ENCODE measurements at places on chromosomes 5 and 9.

GRCh38 chr5:143870871-143871632 is 59.1 kb downstream of the HMHB1 start:
- DNase-seq: peak; percentile 68

DNA sequence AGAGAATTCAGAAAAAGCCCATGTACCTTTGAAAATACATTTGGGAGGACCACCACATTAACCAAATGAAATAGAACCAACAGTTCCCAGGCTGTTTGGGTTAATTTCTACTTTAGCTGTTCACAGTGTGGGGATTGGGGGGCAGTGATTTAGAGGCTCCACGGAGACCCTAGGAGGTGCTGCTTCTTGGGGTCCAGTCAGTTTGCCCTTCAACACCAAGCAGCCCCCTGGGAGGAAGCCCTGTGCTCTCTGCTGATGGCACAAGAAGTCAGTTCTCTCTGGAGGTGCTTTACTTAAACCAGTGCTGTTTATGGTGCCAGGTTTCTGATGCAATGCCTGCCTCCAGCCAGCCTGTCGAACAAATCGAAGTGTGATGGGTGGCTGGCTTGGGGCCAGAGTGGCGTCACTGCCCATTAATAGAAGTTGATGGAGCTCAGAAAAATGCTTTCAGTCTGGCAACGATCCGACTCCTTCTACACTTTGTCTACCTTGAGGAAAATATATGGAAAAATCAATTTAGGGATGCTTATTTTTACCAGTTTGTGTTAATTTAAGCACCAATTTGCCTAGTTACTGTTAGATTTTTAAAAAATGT is 134.0 kb downstream of the SNX18 start:
- DNase-seq: peak; percentile 95

DNA sequence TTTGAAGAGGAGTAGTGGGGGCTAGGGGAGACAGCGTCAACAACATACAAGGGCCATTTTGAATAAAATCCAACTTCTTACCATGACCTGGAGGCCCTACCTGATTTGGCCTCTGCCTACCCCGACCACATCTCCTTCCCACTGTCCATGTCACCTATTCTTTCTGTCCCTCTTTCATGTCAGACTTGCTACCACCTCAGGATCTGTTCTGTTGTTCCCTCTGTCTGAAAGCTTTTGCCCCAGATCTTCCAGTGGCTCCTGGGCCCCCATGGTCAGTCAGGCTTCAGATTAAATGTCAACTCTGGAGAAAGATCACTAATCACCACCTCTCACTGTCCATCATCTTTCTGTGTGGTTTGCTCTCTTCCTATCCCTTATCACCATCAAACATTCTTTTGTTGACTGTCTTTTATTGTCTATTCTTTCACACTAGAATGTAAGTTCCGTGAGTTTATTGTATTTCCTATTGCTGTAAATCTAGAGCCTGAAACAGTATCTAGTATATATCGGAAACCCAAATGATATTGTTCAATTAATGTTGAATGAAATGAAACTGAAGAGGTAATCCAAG is 31.2 kb upstream of the APC start:
- DNase-seq: no peak

DNA sequence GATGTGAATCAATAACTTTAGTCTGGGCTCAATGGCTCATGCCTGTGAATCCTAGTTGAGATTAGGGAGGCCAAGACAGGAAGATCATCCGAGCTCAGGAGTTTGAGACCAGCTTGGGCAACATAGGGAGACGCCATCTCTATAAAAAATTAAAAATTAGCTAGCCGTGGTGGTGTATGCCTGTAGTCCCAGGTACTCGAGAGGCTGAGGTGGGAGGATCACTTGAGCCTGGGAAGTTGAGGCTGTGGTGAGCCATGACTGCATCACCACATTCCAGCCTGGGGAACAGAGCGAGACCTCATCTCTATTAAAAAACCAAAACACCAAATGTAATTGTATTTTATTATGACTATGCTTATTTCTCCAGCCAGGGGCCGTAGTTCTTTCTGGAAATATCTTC is 69.6 kb upstream of the NR5A1 start:
- DNase-seq: no peak

DNA sequence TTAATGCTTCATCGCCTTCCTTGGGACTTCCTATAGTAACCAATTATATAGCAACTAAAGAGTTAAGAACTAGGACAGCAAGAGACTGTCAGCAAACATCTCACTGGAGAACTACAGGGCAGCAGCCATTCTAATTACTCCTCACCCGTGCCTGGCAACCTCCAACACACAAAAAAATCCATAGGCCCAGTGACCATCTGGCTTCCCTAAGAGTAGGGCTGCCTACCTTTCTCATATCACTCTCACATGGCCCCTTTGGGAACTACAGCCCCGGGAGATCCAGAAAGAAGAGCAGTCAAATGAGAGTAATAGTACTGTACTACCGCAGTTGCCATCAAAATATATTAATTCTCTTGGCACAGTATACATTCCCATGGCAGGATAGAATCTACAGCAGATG is 5.7 kb downstream of the DCAF10 start:
- DNase-seq: no peak

DNA sequence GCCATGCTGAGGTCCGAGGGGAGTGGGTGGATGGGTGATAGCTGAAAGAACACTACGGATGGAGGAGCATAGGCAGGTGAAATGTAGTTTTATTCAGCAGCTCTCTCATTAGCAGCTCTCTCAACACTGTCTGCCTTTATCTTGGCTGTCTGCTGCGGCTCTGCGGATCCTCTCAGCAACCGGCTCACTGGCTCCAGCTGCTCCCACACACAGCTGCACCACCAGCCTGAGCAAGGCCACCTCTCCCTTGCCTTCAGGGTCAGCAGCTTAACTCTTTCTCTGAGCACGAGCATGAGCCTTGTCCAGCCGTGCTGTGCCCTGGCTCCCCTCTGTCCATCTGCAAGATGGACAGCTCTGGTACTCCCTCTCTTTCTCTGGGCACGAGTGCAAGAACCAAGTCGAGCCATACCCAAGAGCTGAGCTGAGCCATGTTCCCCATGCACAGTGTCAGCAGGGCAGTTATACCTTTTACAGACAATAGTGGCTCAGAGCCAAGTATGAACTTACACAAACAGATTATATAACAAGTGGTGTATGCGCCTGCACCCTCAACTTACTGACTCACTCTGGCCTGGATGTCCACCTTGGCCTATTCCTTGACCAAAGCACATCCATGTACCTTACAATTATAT is 108.5 kb downstream of the MACIR start:
- DNase-seq: no peak

GRCh38 chr9:88071331-88071730 is 66.9 kb downstream of the SPATA31C2 start:
- DNase-seq: no peak

- DNase-seq: no peak
Measured at GRCh38 chr9:113654605-113655428, 191.3 kb downstream of the RGS3 start.

GRCh38 chr9:8835291-8835690 is 1035.7 kb upstream of the DMAC1 start:
- no peak for DNase-seq

DNA sequence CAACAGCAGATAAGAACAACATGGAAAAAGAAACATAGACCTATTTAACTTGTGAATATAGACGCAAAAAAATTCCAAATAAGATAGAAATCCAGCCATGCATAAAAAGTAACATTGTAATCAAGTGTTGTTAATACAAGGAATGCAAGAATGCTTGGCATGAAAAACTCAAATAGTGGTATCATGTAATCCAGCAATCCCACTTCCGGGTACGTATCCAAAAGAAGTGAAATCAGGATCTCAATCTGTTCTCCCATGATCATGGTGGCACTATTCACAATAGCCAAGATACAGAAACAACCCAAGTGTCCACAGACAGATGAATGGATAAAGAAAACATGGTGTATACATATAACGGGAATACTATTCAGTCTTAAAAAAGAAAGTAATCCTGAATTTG is 437.4 kb downstream of the ARHGEF28 start:
- DNase-seq: no peak

DNA sequence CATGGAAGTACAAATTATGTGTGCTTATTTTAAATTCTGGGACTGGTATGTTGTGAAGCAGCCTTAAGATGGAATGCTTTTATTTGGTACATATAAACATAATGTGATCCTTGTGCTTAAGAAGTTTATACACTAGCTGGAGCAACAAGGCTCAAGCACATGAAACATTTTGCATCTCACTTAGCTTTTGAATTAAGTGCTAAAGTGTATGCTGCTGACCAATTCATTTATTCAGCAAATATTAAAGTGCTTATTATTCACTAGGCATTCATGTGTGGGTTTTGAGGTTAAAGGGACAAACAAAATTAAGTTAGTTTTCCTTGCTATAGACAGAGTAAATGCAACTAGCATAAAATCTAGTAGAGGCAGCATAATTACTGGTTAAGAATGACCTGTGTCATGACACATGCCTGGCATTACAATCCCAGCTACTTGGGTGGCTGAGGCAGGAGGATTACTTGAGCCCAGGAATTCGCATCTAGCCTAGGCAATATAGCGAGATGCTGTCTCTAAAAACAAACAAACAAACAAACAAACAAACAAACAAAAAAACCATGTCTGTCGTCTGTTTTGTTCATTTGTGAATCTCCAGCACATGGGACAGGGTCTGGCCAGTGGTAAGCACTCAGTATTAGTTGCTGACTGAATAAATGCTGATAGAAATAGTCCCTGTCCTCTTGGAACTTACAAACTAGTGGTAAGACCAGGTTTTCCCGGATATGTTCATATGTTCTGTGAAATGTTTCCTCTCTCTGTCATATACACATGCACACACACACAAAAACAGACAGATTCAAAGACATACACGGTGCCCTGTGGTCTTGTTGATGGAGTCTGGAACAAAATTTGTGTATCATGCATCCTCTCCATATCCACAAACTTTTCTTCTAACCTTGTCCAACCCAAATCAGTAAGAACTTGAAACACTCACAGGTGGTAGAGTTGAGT is 41.9 kb upstream of the TNFAIP8 start:
- DNase-seq: no peak

GRCh38 chr5:76046741-76047140 is 36.4 kb upstream of the SV2C start:
- no peak for DNase-seq

DNA sequence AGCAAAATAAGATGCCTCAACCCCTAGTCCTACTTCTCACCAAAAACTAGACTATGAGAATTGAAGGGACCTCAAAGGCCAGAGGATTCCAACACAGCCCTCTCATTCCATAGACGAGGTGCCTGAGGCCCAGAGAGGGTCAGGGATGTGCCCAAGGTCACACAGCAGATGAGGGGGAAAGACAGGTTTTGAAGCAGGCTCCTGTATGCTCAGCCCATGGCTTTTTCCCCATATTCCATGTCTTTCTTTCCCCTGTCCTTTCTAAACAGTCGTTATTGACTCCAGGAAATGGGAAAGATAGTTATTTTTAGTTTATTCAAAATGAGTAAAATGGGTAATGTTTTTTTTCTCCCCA is 61.2 kb upstream of the COL15A1 start:
- no peak for DNase-seq

DNA sequence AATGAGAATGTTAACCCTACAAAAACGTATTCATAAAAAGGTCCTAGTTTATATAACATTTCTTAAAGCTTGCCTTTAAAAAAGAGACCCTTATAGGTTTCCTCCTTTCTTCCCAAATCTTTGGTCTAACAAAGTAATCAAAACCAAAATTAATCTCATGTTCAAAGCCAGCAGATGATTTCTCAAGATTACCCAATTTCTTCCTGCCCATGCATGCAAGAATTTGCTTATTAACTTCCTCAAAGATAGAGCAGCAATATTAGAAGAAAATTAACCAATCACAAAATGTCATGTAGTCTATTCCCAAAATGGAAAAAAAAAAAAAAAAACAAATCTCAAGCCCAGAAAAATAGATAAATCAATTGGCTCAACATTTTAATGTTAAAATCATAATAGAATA is 114.9 kb downstream of the MLLT3 start:
- no peak for DNase-seq

DNA sequence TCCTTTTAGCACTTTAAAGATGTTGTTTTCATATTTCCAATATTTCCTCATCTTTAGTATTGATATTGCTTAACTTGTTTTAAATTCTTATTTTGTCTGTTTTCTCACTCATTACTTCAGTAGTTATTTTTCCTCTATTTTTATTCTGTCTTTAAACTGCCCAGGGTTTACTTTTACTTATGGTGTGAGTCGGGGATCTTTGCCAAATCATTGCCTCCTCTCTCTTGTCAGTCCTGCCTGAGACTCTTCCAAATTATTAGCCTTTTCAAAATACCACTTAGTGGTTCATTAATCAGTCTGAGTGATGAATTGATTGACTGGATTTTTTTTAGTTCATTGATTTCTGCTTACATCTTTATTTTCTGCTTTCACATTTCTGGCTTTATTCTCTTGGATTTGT is 72.9 kb downstream of the SH3GL2 start:
- DNase-seq: no peak

DNA sequence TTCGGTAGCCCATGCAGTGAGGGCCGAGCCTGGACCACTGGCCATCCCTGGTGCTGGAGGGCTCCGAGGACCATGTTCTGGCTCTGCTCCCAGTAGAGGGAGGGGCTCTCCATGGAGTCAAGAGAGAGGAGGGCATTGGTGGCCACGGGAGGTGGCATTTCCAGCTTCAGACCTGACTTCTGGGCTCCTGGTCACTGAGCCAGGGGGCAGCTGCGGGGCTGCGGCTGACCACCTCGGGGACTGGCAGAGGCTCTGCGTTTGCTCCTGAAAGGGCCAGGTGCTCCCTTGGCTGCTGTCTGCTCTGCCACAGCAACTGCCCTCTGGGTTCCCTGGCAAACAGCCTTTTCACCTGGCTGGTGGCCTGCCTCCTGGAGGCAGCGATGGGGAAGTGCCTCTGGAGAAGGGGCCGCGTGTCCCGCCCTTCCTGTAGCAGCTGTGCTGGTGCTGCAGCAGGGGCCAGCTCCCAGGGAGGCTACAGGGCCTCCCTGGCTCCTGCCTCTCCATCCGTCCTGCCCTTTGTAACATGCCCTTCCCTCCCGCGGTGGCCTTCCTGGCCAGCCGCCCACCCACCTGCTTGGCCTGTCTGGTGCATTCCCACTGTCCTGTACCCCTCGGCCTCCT is 144.6 kb downstream of the CACNA1B start:
- no peak for DNase-seq

DNA sequence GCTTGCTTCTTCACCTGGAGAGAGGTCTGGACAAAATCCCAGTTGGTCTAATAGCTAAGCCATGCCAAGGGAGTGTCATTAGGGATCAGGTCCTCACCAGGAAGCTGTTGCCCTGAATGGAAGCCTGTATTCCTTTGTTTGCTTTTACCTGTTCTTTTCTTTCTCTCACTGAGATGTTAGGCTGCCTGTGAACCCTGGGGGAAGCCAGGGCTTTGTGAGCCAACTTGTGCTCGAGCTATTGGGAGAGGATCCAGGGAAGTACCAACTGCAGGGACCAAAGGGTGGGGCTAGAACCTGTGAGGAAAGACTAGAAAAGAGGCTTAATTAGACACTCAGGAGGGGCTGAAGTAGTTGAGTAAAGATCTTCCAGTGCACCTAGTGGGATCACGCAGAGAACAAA is 451.2 kb upstream of the TLE4 start:
- DNase-seq: no peak

GRCh38 chr5:36079200-36079781 is 12.6 kb upstream of the UGT3A2 start:
- peak; percentile 77 for DNase-seq

GRCh38 chr9:84701801-84702200 is 32.3 kb downstream of the NTRK2 start:
- peak; percentile 9 for DNase-seq

GRCh38 chr5:83590966-83591365 is 119.4 kb downstream of the VCAN start:
- DNase-seq: no peak

- DNase-seq: no peak
Measured at GRCh38 chr5:36901856-36902255, 25.3 kb downstream of the NIPBL start.

GRCh38 chr5:147040856-147041255 is 162.3 kb upstream of the PPP2R2B start:
- no peak for DNase-seq

- DNase-seq: no peak
Measured at GRCh38 chr9:86491468-86492266, 137.5 kb upstream of the TUT7 start.

Data from RWPE1 (cell line).